ENCODE measurements at places on chromosomes 11 and 22. TPM values are rescaled to one million over a fixed set of nuclear protein-coding genes. Genes with fewer than 3 reads are reported as not detected.

DNA sequence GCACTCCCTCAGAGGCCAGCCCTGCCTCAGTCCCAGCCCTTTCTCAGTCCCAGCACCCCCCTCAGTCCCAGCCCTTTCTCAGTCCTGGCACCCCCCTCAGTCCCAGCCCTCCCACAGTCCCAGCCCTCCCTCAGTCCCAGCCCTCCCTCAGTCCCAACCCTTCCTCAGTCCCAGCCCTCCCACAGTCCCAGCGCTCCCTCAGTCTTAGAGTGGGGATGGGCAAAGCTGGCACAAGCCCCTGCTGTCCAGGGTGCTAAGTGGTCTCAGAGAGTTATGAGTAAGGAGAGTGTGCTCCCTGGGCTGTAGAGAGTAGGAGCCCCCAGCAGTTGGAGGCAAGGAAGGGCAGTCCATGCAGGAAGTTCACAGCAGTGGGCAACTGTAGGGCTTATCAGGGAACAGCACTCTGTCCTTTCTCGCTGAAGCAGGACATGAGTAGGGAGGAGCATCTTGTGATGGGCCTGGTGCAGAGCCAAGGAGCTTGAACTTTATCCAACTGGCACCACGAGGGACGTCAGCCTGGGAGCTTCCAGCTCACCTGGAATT lies 51.4 kb upstream of the CRYBB3 start:
- DNase-seq: peak; percentile 30
- H3K4me1 ChIP-seq: peaks cover 4% of the 10 kb centered on the region

DNA sequence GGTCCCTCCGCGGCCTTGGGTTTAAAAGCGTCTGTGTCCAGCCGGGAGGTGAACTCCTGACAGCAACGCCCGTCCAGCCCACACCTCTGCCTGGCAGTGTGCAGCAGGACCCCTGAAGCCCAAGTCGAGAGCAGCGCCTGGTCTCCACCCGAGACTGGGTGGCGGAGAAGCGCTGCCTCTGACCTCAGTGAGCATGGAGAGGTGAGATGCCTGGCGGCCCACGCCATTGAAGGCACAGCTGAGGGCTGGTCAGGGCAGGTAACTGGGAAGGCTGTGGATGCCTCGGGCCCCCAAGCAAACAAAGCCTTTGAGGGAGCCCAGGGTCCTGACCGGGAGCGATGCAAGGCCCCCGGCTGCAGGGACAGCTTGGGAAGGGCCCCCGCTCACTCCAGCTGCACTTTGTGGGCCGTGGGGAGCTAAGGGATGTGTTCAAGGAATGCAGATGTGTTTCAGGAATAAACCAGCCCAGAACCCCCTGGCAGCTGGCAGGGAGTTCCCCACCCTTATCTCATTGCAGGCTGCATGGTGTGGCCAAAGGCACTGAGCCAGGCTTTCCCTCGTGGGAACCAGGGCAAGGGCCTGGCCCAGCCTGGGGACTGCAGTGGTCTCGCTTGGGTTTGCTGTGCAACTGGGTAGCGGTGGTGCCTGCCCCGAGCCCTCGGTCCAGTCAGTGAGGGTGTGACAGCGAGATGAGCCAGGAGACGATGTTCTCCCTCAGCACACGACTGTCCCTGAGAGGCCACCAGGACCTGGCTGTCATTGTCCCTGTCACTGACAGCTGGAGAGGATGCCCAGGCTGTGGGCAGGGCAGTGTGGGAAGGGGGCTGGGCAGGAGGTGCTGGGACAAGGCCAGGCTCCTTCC lies 92.5 kb downstream of the WNT7B start:
- H3K27me3 ChIP-seq: no peaks in the 10 kb centered on the region
- H3K27ac ChIP-seq: no peak overlapping the region
- no peak for DNase-seq
- no peak overlapping the region for H3K4me3 ChIP-seq
- H3K36me3 ChIP-seq: no peaks in the 10 kb centered on the region

DNA sequence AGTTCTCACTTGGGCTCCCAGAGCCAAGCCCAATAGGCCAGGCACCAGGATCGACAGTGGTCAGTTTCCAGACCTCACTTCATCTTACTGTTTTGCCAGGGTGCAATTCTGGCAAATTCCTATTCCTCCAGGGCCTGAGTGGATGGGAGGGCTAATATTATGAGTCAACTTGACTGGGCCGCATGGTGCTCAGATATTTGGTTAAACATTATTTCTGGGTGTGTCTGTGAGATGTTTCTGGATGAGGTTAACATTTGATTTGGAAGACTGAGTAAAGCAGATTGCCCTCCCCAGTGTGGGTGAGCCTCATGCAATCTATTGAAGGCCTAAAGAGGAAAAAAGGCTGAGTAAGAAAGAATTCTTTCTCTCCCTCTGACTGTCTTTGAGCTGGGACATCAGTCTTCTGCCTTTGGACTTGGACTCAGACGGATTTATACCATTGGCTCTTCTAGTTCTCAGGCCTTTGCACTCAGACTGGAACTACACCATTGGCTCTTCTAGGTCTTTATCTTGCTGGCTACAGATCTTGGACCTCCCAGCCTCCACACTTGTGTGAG lies 132.9 kb upstream of the ZBED5 start:
- H3K4me1 ChIP-seq: no peaks in the 10 kb centered on the region
- no peak overlapping the region for H3K27ac ChIP-seq
- H3K36me3 ChIP-seq: no peaks in the 10 kb centered on the region
- no peak overlapping the region for H3K4me3 ChIP-seq
- no peak for DNase-seq
- no peaks in the 10 kb centered on the region for H3K27me3 ChIP-seq

The PATE1 gene
- total RNA-seq: not detected

- peaks cover 4% of the 10 kb centered on the region for H3K4me1 ChIP-seq
- H3K27me3 ChIP-seq: no peaks in the 10 kb centered on the region
- H3K27ac ChIP-seq: peak overlapping the region; percentile 38
- DNase-seq: no peak
- H3K4me3 ChIP-seq: no peak overlapping the region
- no peaks in the 10 kb centered on the region for H3K36me3 ChIP-seq
Observed at GRCh38 chr22:33562501-33562900, 357.8 kb downstream of the LARGE1 start.

All from hepatocyte (in vitro differentiated cells).